ENCODE measurements at places on chromosomes 1 and 21.

DNA sequence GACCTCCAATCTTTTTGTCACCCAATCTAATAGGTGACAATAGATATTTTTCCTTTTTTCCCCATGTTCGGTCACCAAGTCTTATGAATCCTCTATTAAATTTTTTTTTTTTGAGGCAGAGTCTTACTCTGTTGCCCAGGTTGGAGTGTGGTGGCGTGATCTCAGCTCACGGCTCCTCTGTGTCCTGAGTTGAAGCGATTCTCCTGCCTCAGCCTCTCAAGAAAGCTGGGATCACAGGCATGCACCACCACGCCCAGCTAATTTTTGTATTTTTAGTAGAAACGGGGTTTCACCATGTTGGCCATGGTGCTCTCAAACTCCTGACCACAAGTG is 42.5 kb upstream of the MTF1 start:
- DNase-seq = no peak

- no peak for DNase-seq
Observed at GRCh38 chr1:22332795-22333499, 118.7 kb upstream of the ZBTB40 start.

DNA sequence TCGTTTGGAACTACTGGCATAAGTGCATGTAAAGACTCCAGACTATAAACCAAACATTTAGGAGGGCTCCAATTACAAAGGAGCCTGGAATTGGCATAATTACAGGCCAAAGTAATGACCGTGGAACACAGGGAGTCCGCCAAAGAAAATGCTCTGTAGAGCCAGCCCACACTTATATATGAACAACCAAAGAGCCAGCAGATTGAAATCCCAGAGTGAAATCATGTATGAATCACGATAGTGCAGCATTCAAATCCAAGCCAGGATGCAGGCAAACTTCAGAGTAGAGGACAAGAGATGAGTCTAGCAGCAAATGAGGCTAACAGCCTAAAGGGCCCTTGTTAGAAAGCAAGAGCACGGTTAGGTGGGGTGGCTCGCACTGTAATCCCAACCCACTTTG is 13.1 kb downstream of the VPS26C start:
- DNase-seq = no peak

DNA sequence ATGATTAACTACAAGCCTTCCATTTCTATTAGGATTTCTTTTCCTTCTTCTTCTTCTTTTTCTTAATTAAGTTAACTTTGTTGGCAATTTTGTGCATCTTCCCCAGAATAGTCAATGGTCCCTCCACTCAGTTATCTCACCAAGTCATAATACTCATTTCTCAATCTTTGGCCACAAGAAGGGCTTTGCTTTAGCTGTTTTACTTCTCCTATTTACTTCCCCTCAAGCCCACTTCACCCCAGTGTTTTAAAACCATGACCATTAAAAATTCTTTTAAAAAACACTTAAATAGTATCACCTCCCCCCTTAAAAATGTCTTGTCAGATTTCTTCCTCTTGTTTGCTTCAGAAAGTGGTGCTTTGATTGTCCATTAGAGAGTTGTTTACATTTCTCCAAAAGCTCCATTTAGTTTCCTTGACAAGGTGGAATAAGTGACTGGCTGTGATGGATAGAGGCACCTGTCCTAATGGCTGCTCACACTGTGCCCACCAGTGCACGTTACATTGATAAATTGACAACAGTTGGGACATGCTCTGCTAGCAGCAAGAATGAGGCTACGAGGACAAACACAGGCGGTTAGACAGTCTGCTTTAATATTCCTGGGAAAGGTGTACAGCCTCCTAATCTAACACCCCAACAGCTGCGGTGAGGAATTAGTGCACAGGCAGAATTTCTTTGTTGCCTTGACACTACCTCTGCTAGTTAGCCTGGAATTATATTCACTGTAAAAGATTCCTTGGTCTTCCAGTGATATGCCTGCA is 354.7 kb downstream of the LMO4 start:
- DNase-seq = no peak

DNA sequence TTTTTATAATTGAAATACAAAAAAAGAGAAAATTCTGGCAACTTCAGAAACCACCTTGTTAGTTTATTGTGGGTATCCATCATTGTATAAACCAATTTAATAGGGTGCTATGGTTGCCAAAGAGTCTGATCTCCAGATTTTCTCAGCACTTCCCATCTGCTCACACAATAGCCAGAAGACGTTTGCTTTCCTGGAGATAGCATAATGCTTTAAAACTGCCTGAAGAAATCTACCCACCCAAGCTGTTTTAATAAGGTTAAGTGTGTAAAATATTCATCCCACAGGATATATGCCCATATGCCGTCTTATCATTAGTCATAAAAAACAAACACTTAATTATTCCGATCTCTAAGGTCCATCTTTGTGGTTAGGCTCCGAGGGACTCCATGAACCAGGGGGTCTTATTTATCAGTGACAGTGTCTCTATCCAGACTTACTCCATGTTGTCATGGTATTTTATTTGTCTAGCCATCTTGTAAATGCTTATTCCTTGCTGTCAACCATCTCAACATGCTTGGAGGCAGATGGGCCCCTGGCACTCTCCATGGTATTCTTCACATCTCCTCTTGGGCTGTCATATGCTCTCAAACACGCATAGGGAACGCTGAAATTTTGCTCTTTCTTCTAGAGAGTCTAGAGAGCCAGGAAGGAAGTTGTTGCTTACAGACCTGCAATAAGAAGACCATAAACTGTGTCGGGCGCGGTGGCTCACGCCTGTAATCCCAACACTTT is 58.5 kb downstream of the MAP10 start:
- no peak for DNase-seq

GRCh38 chr1:248055261-248055660 is 8.6 kb downstream of the OR2L3 start:
- DNase-seq = no peak

- DNase-seq = no peak
Observed at GRCh38 chr21:37927711-37928110, 11.5 kb upstream of the KCNJ6 start.

DNA sequence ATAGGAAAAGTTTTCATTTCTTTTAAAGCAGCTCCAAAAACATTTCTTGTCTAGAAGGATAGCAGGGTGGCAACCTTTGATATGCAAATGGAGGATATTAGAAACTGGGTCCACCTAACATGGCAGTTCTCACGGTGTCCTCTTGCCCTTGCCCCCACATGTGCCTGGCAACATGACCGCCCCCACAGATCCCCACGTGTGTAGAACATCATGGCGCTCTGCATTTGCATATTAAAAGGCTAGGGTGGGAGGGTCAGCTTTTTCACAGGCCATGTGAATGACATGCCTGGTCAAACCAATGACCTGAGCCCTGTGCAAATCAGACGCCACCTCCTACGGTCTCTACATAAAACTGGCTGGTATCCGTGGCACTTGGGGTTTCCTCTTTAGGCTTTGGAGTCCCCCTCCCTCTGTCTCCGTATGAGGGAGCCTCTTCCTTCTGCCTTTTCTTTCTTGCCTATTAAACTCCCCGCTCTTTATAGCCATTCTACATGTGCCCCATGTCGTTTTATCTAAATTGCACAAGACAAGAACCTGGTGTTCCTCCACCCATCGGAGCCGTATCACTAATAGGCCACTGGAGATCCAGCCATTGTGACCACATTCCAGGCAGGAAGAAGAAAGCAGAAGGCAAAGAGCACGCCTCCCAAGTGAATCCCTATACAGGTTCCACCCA is 71.3 kb downstream of the WDR4 start:
- DNase-seq = no peak

- no peak for DNase-seq
Observed at GRCh38 chr1:147627435-147628110, 42.8 kb downstream of the ACP6 start.

- DNase-seq = no peak
Observed at GRCh38 chr1:50936321-50936720, 23.7 kb downstream of the FAF1 start.

DNA sequence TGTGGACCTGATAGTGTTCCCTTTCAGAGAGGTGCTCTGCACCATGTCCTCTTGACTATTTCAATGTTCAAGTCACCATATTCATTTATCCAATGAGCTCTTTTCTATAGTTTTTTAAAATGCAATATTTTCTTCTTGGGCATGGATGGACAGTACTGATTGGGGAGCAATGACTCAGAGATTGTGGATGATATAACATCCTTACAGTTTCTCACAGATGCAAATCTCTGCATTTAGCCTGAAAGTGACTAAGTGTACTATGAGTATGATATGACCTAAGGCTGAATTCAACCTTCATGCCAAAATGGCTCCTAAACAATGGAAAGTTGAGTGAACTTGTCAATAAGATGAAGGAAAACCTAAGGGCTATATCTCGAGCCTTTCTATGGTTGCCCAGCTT is 36.5 kb downstream of the C4BPA start:
- DNase-seq = no peak

DNA sequence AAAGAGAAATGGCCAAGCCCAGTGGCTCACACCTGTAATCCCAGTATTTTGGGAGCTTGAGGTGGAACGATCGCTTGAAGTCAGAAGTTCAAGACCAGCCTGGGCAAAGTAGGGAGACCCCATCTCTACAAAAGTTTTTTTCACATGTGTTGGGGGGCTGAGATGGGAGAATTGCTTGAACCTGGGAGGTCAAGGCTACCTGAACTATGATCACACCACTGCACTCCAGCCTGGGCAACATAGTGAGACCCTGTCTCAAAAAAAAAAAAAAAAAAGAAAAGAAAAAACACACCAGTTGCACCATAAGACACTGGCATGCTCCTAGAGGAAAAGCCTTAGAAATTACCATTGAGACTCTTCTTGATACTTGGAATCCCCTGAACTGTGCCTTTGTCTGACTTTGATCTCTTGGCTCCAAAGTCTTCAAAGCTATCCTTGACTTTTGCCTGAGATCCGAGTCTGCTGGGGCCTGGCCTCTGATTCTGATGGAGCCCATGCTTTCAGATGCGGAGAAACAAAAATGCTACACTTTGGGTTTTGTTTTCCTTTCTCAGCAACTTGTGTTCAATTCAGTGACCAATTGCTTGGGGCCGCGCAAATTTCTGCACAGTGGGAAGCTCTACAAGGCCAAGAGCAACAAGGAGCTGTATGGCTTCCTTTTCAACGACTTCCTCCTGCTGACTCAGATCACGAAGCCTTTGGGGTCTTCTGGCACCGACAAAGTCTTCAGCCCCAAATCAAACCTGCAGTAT is 33.7 kb downstream of the ATP5PO start:
- no peak for DNase-seq

DNA sequence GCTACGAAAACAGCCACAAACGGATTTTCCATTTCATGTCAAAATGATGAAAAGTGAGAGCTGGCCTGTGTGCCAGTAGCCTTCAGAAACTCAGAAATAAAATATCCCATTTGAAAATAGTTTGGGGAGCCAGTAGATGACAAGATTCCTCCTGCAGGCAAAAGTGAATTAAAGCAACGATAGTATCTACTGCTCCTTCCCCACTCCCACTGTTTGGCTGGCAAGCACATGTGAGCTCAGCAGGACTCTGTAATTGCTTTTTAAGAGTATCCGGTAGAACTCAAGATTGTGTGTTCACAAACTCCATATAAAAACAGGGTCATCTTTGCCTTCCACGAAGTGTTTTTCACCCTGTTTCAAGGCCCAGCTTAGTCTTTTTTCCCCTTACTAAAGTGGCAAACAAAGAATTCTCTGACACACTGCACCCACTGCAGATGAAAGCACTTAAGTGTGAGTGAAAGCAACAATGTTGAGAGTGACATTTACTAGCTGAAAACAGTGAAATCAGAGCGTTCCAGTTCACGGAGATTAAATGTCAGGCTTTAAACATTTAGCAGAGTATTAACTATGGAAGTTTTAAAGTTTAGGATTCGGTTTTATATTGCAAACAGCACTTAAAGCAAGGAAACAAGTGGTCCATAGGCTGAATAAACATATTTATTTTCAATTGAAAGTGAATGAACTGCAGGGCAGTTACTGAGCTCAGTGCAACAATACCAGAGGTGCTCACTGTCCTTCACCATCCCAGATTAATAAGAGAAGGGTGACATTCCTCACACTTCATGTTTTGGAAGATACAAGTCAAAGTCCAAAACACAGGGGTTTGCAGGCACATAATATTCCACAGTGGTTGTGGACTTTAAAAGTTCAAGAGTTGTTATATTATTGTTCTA is 70.0 kb downstream of the ALG14 start:
- DNase-seq = no peak
